CMK (cell line): ENCODE measurements at places on chromosomes 2 and 18.

GRCh38 chr18:13485604-13486003 is 240.8 kb downstream of the FAM210A start:
- DNase-seq = no peak

DNA sequence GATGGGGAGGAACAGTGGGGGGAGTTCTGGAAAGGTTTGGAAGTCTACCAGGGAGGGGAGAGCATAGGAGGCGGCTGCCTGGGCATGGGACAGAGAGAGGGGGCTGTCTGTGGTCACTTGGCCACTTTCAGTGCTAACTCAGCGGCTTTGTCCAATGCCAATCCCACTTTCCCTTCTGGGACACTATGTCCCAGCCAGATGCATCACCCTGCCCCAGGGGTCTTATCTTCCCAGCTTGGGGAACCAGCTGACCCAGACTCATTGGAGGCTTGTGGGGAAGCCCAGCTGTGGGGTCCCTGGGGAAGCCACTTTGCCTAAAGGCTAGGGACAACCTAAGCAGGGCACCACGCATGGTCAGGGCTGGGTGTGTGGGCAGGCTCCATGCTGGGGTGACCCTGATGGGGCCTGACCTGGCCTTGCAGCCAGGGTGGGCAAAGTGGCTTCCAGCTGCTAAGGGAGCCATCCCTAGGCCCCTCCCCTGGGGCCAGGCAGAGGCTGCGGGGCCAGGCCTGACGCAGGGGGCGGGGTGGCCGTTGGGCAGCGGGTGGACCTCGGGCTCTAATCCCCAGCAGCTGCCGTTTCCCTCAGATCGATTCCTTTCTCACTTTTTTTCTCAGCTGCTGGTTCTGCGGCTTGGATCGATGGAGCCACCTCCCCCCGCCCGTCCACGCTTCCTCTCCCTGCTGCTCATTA is 1.6 kb upstream of the ASIC4 start:
- DNase-seq = no peak

- DNase-seq = no peak
These were observed 370.2 kb downstream of the NRXN1 start for GRCh38 chr2:50661682-50662081.

DNA sequence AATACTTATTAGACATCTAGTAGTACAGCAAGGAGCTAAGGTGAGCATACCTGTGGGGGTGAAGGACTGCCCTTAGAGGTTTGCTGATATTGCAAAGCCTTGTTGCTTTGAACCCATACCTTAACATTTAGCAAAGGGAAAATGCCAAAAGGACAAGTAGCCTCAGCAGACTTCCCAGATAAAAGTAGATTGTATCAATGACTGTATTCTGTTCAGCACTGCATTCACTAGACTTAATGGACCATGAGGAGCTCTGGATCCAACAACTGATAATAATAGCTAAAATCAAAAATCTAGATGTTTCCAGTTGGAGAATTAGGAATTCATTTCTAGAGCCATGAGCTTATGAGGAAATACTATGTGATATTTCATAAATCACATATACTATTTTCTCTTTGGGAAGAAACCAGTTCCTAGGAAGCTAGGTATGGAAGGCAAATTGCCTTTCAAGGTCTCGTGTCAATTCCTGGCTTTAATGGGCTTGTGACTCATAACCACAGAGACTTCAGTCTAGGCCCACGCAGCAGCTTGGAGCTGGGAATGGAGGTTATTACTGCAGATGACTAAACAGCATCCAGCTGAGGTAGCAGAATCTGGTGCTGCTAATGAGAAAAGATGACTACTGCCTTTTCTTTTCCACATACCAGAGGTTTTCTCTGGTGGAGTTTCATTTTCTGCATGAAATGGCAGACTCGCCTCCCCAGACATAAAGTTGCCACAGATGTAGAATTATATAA is 191.2 kb upstream of the NABP1 start:
- no peak for DNase-seq

DNA sequence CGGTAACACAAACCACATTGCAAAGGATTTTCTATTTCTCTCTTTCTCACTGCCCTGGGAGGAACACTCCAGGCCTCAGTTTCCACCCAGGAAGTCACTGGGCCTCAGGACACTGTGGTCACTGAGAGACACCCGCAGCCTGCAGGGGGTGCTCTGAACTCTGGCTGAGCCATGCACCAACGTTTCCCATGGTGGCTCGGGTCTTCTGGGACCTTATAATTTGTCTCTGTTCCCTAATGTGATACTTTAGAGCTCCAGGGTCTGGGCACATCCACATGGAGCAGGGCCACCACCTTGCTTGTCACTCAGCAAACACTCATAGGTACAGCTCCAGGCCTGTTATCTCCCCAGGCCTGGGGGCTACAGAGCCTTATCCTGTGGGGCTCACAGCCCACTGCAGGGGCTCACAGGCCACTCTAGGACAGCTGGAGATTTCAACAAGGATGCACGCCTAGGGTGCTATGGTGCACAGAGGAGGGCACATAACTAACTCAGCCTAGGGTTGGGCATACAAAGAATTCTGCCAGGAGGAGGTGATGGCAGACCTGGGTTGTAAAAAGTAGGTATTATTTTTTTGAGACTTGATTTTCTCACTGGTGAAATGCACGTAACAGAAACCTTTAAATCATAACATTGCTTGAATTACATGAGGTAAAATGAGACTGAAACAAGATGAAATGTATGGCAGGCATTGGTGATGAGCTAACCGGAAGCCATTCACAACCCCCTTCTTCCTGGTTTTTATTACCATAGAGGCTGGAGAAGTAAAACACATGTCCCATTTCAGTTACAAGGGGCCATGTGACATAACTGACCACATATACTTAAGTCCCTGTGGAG is 3.0 kb upstream of the HS1BP3 start:
- no peak for DNase-seq

GRCh38 chr2:228039752-228040534 is 141.5 kb downstream of the SPHKAP start:
- DNase-seq = no peak

GRCh38 chr2:240620859-240621258 is 4.4 kb upstream of the GPR35 start:
- DNase-seq = no peak

DNA sequence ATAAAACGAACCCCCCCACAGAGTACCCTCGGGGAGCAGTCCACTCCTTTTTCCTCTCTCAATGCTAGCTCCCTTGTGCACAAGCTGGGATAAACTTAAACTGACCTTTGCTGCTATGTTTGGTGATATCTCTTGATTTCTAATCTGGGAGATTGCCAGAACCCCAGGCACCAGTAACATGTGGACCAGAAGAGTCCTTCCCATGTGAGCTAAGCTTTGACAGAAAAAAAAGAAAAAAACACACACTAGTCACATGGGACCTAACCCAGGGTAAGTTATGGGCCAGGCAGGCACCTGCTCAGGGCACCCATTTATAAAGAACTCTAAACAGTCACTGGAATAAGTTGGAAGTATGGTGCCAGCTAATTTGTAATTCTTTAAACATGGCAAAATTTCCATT is 242.6 kb downstream of the EN1 start:
- DNase-seq = no peak

GRCh38 chr2:39150890-39151497 is 30.1 kb upstream of the SOS1 start:
- no peak for DNase-seq

GRCh38 chr2:129812071-129812470 is 167.4 kb upstream of the RAB6C start:
- no peak for DNase-seq

- DNase-seq = no peak
These were observed 3.2 kb downstream of the INO80C start for GRCh38 chr18:35494251-35495220.

DNA sequence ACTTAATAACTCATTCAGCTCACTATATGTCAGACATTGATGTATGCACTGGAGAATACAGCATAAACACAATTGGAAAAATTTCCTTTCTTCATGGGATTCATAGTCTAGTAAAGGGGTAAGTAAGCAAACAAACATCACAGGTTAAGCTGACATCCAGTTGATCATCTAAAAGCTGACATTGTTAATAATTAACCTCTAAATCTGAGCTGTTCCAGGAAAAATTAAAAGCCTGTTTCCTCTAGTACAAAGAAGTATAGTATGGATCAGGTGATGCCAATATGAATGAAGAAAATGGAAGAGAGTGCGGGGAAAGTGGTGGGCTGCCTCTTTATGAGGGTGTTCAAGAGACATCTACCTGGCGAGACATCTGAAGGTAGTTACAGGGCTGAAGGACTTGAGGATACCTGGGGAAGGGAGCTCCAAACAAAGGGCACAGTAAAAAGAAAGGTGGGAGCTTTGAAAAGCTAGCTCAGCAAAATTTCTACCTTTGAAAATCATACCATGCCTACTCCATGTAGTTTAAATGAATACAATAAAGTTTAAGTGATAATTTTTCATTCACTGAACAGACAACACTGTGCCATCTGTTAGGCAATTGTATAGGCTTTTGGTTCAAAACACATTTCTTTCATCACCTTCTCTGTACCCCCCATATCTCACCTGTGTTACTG is 619.3 kb downstream of the TRIB2 start:
- DNase-seq = no peak

DNA sequence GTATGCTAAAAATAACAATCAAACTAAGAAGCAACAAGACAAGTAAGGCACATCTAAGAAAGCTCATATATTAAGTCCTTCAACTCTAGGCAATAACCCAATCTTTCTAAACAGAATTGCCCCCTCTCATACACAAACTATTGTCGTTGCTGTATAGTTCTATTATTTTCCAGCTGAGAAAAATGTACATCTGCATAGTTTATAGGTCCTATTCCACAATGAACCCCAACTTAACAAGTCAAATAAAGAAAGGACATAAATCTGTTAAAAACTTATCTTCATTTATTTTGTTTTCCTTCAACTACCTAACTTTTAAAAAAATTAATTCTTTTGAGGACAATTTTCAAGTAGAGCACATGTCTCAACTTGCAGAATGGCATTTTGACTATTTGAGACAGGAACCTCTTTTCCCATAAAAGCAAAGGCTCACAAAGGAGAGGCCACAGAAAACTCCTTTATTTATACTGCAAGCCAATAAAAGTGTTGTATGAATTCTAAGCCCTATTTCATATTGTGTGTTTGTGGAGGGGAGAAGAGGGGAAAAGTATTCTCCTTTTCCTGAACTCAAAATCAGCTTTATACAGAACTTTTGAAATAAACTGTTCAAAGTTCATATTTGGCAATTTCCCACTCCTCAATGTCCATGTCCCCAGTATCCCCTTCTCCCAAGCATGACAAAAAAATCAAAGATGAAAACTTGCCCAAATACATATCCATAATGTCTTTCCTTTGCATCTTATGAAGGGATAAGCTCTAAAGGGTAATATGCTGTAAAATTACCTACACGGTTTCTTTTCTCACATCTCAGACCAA is 37.4 kb downstream of the RTN4 start:
- DNase-seq = no peak
